ENCODE measurements at places on chromosomes 3 and 15.

- no peak overlapping the region for H3K27ac ChIP-seq
- H3K4me3 ChIP-seq, result no peak overlapping the region
- DNase-seq, result no peak
- H3K27me3 ChIP-seq, result no peaks in the 10 kb centered on the region
- H3K36me3 ChIP-seq, result peaks cover 10% of the 10 kb centered on the region
These were observed 7.7 kb upstream of the ANKRD63 start for GRCh38 chr15:40290545-40290917.

- peak overlapping the region; percentile 82 for H3K4me3 ChIP-seq
- H3K36me3 ChIP-seq, result no peaks in the 10 kb centered on the region
- H3K27me3 ChIP-seq, result no peaks in the 10 kb centered on the region
- H3K4me1 ChIP-seq, result peaks cover 14% of the 10 kb centered on the region
- DNase-seq, result no peak
These were observed 651 bp downstream of the PLSCR2 start for GRCh38 chr3:146468671-146469149.

GRCh38 chr3:50602595-50603191 lies 8.9 kb downstream of the CISH start:
- H3K4me3 ChIP-seq, result peak overlapping the region; percentile 99
- H3K27ac ChIP-seq, result peak overlapping the region; percentile 98
- peaks cover 74% of the 10 kb centered on the region for H3K36me3 ChIP-seq

DNA sequence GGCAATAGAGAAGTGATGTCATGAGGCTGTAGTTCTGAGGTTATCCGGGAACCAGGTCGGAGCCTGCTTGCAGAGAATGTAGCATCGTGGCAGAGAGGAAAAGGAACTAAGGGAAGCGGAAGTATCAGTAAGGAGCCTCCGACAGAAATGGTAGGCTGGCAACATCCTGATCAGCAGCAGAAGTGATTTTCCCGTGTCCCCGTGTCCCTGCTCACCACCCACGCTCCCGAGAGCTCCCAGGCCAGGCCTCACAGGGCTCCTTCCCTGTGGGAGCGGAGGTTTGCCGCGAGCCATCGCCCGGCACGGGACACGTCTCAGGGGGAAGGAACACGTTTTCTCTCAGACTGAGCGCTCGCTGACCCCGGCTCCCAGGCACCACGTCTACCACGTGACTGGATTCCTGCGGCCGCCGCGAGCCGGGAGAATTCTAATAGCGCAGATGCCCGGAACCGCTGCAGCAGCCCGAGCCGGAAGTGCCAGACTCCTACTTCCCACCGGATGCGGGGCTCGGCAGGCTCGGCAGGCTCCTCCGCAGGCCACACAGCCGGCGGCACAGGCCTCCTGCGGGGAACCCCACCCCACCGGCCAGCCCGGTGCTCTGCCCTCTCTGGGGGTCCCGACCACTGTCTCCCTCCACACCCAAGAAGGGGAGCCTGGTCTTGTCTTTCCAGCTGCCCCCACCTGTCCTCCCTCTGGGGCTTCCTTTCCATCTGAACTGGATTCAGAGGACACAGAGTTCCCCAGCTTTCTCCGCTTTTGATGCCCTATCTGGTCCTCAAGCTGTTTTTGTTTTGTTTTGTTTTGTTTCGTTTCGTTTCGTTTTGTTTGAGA lies 99.3 kb downstream of the BDH1 start:
- peak overlapping the region; percentile 87 for H3K4me3 ChIP-seq
- peak overlapping the region; percentile 88 for H3K27ac ChIP-seq
- peak; percentile 36 for DNase-seq
- peaks cover 22% of the 10 kb centered on the region for H3K4me1 ChIP-seq
- H3K27me3 ChIP-seq, result peaks cover 22% of the 10 kb centered on the region
- H3K36me3 ChIP-seq, result no peaks in the 10 kb centered on the region

DNA sequence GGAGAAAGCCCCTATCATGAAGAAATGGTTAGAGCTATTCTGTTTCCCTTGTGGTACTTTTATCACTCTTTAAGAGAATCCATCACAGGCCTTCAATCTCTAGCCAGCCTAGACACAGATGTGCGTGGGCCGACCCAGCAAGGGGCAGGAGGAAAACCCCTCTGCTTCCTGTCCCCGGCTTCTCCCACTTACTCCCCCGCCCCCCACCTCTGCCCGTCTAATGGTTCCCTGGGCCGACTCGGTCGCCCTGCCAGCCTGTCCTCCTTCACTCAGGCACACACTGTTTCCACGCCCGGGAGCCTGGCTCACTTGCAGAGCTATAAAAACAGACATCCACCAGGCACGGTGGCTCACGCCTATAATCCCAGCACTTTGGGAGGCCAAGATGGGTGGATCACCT lies 58.3 kb upstream of the TFRC start:
- no peak overlapping the region for H3K27ac ChIP-seq
- peaks cover 29% of the 10 kb centered on the region for H3K4me1 ChIP-seq
- peaks cover 3% of the 10 kb centered on the region for H3K27me3 ChIP-seq
- no peak overlapping the region for H3K4me3 ChIP-seq

Data from activated T-helper 1 cell treated with anti-CD3 and anti-CD28 coated beads, Interleukin-12 subunit alpha, Interleukin-12 subunit beta, Interleukin-2, Interleukin-4 antibody, amounts not matched to agents 30 ng/mL and 10 ng/mL and 1 ng/mL, durations not matched to agents 14 hours and 24 hours and 36 hours (primary cell).